Glomerular endothelial cell (primary cell): ENCODE measurements at places on chromosomes 2 and 18. TPM values are rescaled to one million over a fixed set of nuclear protein-coding genes. Genes with fewer than 3 reads are reported as not detected.

UGT1A4 gene
- 0.12 TPM in 1 of 2 replicates, not detected in the other for total RNA-seq

UGT1A10 gene
- total RNA-seq, result not detected in 2 replicates

SP140 gene
- total RNA-seq, result 0.10 TPM in 1 of 2 replicates, not detected in the other

MC4R gene
- total RNA-seq, result not detected in 2 replicates

CLEC4F gene
- 0.18 TPM in 1 of 2 replicates, not detected in the other for total RNA-seq

GPBAR1 gene
- total RNA-seq, result 0.35 and 0.39 TPM in 2 replicates

ASTL gene
- total RNA-seq, result not detected in 2 replicates

POMC gene
- total RNA-seq, result 0.58 and 2.8 TPM in 2 replicates

GYPC gene
- 308 and 393 TPM in 2 replicates for total RNA-seq

DAPL1 gene
- not detected in 2 replicates for total RNA-seq

HMSD gene
- 0.41 TPM in 1 of 2 replicates, not detected in the other for total RNA-seq

HOXD13 gene
- not detected in 2 replicates for total RNA-seq

MC2R gene
- total RNA-seq, result not detected in 2 replicates

SCYGR4 gene
- total RNA-seq, result not detected in 2 replicates

ANKRD30BL gene
- not detected in 2 replicates for total RNA-seq

GRP gene
- total RNA-seq, result not detected in 2 replicates

REG3A gene
- total RNA-seq, result not detected in 2 replicates

SP140L gene
- total RNA-seq, result 15.0 and 34.2 TPM in 2 replicates

TGFA gene
- 0.93 and 3.7 TPM in 2 replicates for total RNA-seq

LIMS4 gene
- total RNA-seq, result 55.2 and 102 TPM in 2 replicates

FZD7 gene
- total RNA-seq, result 9.2 and 10.5 TPM in 2 replicates

RNMT gene
- total RNA-seq, result 14.3 and 19.5 TPM in 2 replicates

DPYSL5 gene
- not detected in 2 replicates for total RNA-seq

FAM110C gene
- 0.34 TPM in 1 of 2 replicates, not detected in the other for total RNA-seq

GPR45 gene
- total RNA-seq, result not detected in 2 replicates

COLEC11 gene
- 0.29 TPM in 1 of 2 replicates, not detected in the other for total RNA-seq

PLEK gene
- total RNA-seq, result 0.12 TPM in 1 of 2 replicates, not detected in the other

SPATA3 gene
- not detected in 2 replicates for total RNA-seq

GCG gene
- not detected in 2 replicates for total RNA-seq

CNRIP1 gene
- total RNA-seq, result 44.5 and 50.6 TPM in 2 replicates

HOXD11 gene
- 2.2 and 2.5 TPM in 2 replicates for total RNA-seq

AQP12A gene
- not detected in 2 replicates for total RNA-seq

SLC38A11 gene
- 0.34 TPM in 1 of 2 replicates, not detected in the other for total RNA-seq

SMYD5 gene
- total RNA-seq, result 9.5 and 18.4 TPM in 2 replicates
